ENCODE measurements at places on chromosomes 6 and 20.

- no peak for DNase-seq
These were observed at the start of gene HMGCLL1 for GRCh38 chr6:55578537-55579363. Gene HMGCLL1, minus strand, starts transcription at chr6:55579192. Its CDS starts 137 bp downstream, at chr6:55579055.

DNA sequence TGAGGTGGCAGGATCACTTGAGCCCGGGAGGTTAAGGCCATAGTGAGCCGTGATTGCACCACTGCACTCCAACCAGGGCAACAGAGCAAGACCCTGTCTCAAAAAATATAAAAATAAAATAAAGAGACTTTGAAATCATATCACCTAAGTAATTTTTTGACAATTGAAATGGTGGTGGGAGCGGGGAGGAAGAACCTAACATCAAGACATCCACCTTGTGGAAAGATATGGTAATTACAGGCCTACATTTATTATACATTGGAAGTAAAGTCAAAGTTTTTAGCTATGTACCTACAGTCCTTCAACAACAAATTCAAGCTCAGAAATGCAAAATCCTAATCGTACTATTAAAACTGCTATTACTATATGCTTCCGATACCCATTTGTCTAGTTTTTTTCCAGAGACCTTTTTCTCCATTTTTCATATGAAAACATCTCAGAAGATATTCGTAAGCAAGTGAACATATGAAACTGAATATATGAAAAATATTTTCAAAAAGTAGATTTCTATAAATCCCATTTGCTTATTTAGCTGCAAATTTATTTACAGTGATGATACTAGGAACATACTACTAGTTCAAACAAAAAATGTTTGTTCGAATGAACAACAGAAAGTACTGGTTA, 83.3 kb downstream of the SYCP2 start:
- no peak for DNase-seq

DNA sequence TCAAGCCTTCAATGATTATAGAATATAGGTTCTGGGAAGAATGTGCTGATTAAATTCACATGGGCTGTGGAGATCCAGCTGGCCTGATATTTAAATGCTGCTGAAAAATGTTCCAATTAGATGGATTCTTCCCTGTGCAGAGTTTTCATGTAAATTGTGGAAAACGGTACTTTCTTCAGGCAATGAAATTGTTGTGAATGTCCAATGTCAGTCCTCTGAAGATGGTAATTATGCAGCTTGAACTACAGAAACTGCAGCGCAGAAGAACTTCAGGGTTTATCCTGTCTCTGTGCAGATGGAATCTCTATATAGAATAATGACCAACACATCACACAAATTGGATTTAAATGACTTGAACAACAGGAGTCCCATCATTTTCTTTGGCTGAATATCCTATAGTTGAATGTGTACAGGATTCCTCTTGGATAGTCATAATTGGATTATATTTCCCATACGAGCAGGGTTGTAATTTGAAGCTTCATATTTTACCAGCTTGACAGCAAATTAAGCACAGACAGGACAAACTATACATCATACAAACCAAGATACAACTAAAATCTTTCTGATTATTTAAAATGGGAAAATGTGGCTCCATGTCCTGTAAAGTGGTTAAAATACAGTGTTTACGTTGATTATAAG, 82.3 kb downstream of the CAP2 start:
- DNase-seq = no peak

- DNase-seq = no peak
These were observed 41.4 kb upstream of the CDH22 start for GRCh38 chr20:46349742-46350056.

Measured in activated T-helper 1 cell treated with Interleukin-2 at 50 U/mL for 16 hours (primary cell).